ENCODE measurements at places on chromosomes 2 and 18.

DNA sequence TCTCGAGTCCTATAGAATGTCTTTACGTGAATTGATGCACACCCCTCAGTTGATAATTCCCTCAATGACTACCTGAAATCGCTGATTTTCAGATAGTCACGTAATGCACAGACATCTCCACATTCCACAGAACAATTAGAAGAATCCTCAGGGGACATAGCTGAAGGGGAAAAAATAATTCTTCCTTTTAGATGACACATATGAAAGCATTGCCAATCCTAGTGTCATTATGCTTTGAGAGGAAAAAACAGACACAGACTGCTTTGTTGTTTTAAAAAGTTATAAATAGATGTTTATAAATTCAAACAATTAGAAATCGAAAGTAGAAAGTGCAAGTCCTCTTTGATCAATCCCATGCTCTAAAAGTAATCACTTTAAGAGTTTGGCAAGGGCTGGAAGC lies 100.6 kb upstream of the FN1 start:
- no peak for DNase-seq

GRCh38 chr2:102166189-102166845 lies 20.5 kb upstream of the IL1RL2 start:
- DNase-seq = no peak

GRCh38 chr2:181234487-181234891 lies 222.7 kb upstream of the ITGA4 start:
- no peak for DNase-seq

GRCh38 chr2:224775647-224776046 lies 59.5 kb upstream of the CCDC195 start:
- no peak for DNase-seq

DNA sequence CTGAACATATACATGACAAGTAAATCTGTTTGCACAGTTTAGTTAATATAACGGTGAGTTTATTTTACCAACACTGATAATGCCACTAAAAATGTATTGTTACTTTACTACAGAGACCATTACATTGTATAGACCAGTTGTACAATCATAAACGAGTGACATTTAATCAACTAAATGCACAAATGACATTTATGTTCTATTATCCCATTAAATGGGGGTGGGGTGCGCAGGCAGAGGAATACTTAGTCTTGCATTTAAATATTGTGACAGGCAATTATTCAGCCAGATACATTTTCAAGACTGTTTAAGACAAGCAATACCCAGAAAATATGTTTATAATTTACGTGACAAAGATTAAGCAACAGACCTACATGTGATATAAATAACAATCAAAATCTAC lies 72.0 kb upstream of the CHAC2 start:
- no peak for DNase-seq

DNA sequence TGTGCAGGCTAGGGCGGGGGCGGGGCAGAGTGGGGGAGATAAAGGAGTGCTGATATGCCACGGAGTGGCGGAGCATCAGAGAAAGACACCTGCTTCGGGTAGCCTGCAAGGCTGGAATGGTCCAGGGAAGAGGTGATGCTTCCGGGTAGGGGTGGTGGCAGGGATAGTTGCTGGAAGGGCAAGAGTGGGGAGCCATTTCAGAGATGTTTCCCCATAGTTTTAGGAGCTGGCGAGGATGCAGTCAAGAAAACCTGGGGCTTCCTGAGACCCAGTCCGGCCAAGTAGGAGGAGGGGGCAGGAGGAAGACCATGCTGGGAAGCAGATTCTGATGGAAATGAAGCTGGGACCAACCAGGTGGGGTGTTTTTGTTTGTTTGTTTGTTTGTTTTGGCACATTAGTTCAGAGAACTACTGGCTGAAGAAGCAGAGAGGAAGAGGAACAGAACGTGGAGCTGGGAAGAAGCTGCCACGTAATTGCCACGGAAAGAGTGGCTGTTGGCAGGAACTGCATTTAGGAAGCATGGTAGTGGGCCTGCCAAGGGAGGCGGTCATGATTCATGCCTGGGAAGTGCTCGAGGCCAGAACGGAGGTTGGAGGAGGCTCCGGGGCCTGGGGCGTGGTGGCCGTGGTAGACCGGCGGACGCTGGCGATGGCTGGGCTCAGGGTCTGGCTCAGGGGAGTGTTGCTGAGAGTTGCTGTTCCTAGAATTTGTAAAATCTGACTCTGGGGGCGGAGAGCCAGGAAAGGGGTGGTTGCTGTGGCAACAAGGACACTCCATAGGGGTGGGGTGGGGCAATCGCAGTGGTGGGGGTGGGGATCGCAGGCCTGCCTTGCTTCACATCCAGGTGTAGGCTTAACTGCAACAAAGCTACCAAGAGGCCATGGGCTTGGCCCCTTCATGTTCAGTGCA lies 8.6 kb upstream of the INPP5D start:
- DNase-seq = no peak

GRCh38 chr18:23756590-23757436 lies 67.6 kb downstream of the LAMA3 start:
- DNase-seq = no peak

DNA sequence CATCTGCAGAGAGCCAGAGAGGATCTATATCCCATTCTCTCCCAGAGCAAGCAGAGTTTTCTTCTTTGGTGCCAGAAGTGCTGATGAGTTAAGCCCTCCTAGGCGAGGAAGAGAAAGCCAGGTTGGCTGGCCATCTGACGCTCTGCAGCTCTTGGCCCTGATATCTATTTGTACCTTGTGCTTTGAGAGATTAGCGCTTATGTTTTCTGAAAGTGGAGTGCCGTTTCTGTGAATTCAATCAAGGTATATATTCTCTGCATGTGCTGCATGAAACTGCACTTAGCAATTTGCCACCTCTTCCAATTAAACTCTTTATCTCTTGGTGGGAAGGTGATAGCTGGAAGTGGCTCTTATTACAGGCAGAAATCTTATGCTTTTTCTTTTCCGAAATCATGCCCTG lies 177.5 kb downstream of the LPIN1 start:
- DNase-seq = no peak

GRCh38 chr2:175823002-175823706 lies 178.9 kb downstream of the LNPK start:
- DNase-seq = no peak

GRCh38 chr18:77063260-77063659 lies 69.3 kb downstream of the MBP start:
- DNase-seq = peak; percentile 89

GRCh38 chr2:197197895-197198311 lies 112.7 kb downstream of the ANKRD44 start:
- no peak for DNase-seq

GRCh38 chr18:72697706-72698105 lies 153.6 kb upstream of the CBLN2 start:
- DNase-seq = no peak

DNA sequence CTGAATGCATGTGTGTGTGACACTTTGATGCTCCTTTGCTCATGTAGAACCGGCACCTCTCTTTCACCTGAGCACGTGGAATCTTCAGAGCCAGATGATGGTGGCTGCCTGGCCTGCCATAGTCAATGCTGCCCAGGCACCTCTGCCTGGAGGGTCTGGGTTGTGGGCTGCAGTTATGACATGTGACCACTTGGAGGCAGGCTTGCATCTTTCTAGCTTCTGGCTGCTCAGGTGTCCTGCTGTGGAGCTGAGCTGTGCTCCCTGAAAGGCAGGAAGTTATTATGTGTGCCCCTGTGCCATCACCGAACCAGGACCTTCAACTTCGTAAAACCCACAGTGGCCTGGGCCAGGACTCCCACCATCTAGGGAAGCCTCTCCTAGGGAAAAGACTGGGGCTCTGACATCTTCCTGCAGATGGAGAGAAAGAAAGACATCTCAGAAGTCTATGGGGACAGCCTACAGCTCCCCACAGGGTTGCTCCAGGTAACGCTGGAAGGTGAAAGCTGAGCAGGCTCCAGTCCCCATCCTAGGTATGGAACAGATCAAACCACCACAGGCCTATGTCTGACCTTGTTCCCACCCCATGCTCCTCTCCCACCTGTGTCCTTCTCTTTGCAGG lies 30.2 kb downstream of the PSD4 start:
- peak; percentile 82 for DNase-seq

DNA sequence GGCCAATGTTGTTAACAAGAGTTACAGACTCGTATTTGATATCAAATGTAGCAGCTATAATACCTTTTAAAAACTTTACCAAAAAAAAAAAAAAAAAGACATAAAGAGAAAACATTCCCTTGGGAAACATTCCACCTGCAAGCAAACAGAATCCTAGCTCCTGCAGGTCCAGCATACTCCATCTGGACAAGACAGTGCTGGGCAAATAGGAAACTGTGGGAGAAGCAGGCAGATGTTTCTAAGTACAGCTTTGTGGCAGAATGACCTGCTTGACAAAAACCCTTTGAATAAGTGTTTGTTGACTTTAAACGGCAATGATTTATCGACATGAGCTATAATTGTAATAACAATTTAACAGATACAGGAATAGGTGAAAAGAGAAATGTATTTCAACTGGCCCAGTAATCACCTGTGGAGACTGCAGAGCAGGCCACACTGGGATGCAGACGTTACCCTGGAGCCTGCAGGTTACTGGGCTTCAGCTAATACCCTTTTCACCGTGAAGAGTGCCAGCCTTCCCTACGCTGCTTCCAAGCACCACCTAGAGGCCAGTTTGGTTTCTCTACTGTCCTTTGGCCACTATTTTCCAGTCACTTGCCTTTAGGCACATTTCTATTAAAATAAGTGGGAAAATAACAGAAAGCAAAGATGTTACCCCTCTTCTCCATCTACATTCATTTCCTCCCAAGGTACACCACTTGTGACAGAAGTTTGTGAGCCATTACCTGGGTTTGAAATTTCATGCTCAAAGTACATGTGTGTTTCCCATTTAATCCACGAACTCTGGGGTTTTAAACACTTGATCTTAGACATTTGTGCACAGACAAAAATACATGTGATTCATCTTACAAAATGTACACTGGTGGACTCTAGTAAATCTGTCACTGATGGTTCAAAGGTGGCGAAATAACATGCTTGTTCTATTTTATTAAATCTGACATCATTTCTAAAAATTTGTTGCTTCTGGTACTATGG lies 96.9 kb upstream of the ZNF397 start:
- peak; percentile 55 for DNase-seq

- no peak for DNase-seq
These were observed 2.8 kb upstream of the PSMD1 start for GRCh38 chr2:231053846-231054245.

DNA sequence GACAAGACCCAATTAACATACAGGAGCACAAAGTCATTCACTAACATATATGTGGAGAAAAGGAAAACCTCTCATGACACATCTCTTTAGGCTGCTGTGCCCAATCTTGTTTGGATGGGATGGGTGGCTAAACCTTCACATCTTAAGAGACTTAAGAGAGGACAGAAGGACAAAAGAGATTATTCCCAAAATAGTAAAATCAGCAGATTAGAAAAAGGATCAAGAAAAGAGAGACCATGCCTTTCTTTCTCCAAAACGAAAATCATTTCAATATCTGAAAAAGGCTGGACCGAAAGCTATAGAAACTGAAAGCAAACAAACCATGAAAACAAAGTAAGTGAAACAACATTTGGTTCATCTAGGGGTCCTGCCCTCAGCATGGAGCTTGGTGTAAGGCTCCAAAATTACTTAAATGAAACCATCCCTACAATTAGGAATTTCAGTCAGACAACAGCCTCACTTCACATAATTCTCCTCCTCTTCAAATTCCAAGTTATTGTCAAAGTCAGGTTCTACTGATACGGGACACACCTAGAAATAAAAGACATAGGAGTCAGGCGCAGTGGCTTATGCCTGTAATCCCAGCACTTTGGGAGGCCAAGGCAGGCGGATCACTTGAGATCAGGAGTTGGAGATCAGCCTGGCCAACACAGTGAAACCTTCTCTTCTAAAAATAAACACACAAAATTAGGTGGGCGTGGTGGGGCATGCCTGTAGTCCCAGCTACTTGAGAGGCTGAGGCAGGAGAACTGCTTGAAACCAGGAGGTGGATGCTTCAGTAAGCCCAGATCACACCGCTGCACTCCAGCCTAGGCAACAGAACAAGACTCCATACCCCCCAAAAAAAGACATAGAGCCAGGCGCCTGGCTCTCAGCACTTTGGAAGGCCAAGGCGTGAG lies 5.2 kb downstream of the STARD7 start:
- DNase-seq = no peak

DNA sequence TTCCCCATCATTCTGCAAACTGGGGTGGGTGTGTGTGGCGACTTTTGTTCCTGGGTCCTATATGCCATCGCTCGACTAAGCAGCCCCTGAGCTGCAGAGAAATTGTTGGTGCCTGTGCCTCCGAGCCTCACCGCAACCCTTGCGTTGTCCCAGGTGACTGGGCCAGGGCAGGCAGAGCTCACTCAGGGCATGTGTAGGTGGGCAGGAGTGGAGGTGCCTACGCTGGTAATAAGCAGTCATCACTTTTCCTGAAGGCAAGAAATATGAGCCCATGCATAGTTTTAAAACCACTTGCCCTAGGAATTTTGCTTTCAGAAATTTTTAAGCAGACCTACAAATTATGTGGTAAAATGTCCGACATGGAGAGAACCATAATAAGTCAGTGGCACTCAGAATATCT lies 197.8 kb downstream of the SMAD7 start:
- DNase-seq = no peak

DNA sequence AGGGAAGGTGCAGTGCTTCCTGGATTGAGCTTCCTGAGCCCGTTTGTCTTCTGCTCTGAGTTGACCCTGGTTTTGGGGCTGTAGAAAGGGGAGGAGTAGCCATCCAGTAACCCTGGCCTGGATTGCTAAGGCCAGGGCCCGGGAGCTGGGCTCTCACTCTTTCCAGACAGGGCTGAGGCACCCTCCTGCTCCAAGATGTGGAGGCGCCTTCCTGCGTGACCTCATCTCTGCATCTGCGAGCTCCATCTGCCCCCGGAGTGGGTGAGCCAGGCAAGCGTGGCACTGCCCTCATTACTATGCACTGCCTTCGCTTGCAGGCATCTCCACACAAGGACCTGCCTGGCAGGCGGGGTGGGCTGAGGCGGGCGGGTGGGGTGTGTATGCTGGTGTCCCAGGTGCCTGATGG lies 58.0 kb downstream of the RAB31 start:
- DNase-seq = no peak

Measured in CD4-positive, alpha-beta T cell treated with Interleukin-17A for 4 hours (primary cell).